ENCODE measurements at places on chromosomes 3 and 15.

GRCh38 chr3:83218383-83219200, 1457.1 kb upstream of the GBE1 start:
- no peak for DNase-seq

GRCh38 chr15:69713726-69714559, 261.3 kb downstream of the RPLP1 start:
- no peak for DNase-seq

DNA sequence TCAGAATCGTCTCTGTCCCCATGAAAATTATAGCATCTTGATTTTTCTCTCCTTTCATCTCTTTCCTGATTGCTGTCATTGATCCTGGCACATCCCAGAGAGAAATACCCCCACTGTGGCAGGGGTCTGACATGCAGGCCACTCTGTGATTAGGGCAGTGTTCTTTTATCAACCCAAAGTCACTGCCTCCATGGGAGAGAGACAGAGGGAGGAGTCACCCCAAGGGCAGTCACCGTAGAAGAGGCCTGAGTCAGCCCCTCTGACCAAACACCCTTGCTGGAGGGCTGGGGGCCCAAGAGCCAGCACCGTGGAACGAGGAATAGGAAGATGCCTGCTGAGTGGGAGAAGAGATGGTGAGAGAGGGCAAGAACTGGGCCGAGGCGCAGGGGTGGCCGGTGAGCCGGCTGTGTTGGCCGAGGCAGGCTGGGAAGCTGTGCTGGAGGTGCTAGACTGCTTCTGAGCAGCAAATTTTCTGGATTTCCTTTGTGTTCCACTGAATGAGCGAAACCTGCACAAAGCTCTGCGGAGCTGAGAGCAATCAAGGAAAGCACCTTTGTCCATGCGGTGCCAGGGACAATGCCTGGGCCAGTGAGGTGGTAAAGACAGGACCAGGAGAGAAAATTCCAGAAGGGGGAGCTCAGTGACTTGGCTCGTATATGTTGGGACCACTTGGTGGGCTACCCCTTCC, 103.8 kb downstream of the ADCY5 start:
- DNase-seq, result no peak

GRCh38 chr15:67130166-67130565, 64.8 kb downstream of the SMAD3 start:
- DNase-seq, result no peak

DNA sequence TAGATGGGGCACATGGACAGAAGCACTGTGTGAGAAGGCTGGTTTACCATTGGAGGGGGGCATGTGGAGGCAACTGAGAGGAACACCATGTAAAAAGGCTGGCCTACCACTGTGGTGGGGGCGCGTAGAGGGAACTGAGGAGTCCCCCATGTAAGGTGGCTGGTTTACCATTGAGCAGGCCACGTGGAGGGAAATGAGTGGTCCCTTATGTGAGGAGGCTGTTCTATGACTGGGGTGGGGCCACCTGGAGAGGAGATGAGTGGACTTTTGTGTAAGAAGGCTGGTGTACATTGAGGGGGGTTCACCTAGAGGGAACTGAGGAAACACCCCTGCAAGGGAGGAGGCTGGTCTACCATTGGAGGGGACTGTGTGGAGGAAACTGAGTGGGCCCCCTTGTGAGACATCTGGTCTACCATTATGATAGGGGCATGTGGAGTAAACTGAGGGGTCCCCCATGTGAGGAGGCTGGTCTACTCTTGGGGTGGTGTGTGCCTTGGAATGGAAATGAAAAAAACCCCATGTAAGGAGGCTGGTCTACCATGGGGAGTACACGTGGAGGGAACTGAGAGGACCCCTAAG, 156.9 kb downstream of the FBLN2 start:
- no peak for DNase-seq

DNA sequence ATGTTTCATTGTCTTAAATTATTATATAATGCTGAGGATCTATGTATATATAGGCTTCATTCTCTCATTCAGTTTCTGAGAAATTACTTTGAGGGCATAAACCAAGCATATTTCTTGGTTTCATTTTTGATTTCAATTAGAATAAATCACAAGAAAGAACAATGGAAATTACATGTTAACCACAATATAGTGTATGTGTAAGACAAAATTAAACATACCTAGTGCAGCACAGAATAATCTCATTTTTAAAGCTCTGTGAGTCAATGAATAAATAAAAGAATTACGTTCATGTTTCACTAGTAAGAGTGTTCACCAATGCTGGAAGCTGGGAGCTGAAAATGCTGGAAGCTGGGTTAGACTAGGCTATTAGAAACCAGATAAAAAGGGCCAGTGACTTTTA, 72.8 kb downstream of the UBE3A start:
- no peak for DNase-seq

- no peak for DNase-seq
Measured at GRCh38 chr3:99357131-99357530, 281.3 kb upstream of the COL8A1 start.

Data from GDM1 (cell line).